Activated CD4-positive, alpha-beta T cell treated with anti-CD3 and anti-CD28 coated beads, Interleukin-2, amount 50 U/mL, for 24 hours (primary cell): ENCODE measurements at places on chromosomes 6 and 20.

- no peak for DNase-seq
Observed at GRCh38 chr20:11261533-11262000, 587.8 kb upstream of the JAG1 start.

GRCh38 chr6:136160250-136160649 lies 89.9 kb downstream of the MTFR2 start:
- DNase-seq, result no peak

DNA sequence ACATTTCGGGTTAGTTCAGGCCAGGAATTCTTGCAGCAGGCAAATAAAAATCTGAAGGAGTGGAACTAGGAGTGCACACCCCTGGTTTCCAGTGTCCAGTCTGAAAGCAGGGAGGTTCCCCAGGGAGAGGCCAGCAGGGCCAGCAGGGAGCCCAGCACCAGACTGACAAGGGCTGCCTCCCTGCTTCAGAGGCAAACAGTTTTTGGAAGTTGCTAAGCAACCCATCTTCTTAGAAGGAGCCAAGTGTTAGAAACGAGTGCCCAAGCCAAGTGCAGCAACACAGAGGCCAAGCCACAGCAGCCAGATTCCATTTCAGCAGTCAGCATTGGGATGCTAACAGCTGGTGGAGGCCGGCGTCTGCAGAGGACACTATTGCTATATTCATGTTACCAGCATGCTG lies 179.1 kb downstream of the SYNDIG1 start:
- no peak for DNase-seq

GRCh38 chr6:133743621-133744020 lies 145.3 kb upstream of the TCF21 start:
- DNase-seq, result no peak

- DNase-seq, result no peak
Observed at GRCh38 chr6:25971187-25971821, 8.7 kb downstream of the TRIM38 start.

DNA sequence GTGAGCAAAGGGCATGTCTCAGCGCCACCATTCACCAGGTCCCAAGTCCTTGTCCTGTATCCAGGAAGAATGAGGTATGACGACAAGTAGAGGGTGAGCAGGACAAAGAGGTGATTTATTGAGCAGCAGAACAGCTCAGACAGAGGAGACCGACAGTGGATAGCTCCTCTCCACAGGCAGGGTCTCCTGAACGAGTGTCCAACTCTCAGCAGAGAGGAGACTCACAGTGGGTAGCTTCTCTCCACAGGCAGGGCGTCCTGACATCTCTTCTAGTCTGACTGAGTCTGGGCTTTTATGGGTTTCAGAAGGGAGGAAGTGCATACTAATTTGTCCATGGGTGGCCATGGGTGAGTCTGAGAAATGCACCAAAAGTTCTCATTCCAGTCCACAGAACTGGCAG lies 204.7 kb downstream of the ANKRD60 start:
- no peak for DNase-seq

DNA sequence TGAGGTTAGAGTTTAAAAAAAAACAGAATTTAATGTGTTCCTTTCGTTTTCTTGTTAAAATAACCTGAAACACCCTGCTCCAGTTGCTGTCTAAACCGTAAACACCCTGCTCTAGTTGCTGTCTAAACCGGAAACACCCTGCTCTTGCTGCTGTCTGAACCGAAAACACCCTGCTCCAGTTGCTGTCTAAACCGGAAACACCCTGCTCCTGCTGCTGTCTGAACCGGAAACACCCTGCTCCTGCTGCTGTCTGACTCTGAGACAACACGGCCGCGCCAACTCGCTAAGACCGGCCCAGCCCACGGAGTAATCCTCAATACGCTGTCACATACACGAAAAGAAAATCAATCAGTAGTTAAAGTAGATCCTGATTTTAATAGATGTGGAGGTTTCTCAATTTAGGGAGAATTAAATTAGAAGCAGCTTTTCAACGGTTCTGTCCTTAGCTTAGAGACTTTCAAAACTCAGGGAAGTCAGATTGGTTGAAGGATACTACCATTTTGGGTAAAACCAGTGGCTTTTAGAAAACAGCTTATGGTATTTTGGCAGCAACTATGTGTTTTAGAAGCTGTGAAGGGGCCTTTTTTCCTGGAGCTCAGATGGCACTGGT lies 98.3 kb downstream of the RAMACL start:
- peak; percentile 75 for DNase-seq

DNA sequence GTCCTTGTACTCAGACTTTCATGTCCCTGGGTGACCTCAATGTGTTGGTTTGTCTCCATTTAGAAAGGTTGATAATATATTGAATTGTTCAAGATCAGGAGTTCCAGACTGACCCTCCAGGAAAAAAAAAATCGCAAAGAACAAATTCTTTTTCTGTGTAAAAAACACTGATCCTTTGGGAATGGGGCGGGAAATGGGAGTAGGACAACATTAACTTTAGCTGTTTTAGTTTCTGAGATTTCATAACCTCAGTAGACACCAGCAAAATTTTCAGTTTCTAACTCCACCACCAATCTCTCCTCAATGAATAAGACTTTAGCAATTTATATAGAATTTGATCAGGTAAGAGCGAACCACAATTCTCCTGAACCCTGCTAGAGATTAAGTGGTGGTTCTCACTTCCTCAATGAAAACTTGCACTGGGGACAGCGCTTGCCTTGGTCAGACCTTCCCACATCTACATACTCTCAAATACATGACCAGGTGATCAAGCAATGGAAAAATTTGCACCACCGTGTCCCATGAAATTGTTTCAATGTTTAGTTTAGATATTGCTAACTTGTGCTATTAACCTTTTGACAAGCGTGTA lies 231.2 kb upstream of the PLN start:
- no peak for DNase-seq

DNA sequence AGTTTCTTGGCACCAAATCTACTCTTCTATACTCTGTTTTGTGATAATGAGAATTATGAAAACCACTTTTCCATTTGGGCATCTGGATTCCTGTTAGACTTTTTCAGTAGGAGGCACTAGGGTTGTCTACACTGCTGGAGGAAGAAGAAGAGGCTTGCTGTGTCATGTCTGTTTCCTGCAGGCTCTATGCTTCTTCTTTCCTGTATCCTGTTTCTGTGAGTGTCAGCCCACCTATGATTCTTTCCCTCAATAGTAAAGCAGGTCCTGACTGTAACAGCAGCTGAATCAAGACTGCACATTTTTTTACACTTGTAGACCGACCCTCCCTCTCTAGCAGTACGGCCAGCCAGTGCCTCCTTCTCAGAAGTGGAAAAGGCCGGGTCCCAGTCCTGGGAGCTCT lies 603.9 kb downstream of the HDGFL1 start:
- no peak for DNase-seq

DNA sequence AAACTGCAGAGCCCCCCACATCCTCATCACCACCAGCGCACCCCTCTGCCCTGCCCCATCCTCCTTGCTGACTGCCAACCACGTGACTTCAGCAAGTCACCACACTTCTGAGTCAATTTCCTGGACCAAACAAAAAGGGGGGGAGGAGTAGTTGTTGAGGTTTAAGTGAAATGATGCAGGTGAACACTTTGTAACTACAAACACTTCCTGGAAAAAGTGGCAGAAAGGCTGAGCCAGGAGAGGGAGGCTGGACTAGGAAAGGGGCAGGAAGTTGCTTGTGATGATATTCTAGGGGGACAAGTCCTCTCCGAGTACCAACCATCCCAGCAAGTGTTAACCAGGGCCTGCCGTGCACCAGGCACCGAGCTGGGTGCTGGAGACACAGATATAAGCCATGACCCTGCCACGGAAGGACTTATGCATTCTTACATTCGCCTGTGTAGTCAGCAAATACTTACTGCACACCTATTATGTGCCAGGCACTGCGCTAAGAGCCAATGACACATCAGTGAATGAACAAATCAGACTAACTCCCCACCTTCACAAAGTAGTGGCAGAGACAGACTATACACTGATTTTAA lies 67.3 kb downstream of the PREX1 start:
- DNase-seq, result peak; percentile 32

- DNase-seq, result no peak
Observed at GRCh38 chr6:142420802-142421201, 119.0 kb downstream of the ADGRG6 start.

- DNase-seq, result no peak
Observed at GRCh38 chr6:38162493-38163185, 343.1 kb downstream of the ZFAND3 start.

GRCh38 chr6:132007474-132008190 lies 56.5 kb upstream of the CCN2 start:
- DNase-seq, result no peak
